Eye (tissue), 1 donor: ENCODE measurements at places on chromosomes 1 and 21.

DNA sequence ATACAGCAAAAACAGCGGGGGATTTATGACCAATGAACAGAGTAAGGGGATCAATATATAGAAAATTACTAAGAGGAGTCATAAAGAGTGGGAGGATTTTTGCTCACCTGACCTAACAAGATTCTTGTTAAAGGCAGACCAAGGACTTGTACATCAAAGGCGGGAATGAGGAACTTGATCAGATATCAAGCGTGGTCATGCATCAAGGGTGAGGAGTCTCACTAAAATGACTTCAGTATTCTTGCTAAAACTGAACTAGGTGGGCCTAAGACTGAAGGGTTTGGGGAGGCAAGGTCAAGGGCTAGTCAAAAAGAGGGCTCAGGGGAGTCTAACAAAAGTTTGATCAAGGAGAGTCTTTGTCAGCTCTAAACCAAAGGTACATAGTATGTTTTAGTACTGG is 2.1 kb downstream of the MOV10 start:
- DNase-seq, result no peak

DNA sequence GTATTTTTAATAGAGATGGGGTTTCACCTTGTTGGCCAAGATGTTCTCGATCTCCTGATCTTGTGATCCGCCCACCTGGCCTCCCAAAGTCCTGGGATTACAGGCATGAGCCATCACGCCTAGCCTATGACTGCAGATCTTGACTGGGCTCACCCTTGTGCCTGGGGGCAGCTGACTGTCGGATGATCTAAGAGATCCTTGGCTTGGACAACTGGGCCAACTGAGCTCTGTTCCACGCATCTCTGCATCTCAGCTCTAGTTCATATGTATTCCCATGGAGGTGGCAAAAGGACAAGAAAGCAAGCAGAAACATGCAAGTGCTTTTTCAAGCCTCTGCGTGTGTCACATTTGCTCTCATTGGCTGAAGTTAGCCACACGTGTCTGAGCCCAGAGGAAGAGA is 75.8 kb upstream of the SELENON start:
- DNase-seq, result no peak

DNA sequence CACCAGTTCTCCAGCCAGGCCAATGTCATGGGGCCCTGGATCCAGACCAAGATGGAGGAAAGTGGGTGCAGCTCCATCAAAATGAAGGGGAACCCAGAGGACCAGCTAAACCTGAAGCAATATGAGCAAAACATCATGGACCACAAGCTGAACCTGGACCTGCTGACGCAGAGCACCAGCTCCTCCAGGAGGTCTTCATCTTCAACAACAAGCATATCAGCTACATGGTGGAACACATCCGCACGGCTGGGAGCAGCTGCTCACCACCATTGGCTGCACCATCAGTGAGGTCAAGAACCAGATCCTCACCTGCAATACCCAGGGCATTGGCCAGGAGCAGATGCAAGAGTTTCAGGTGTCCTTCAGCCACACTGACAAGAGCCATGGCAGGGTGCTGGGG is 13.7 kb upstream of the EPHA10 start:
- no peak for DNase-seq

GRCh38 chr1:237098541-237098940 is 56.6 kb downstream of the RYR2 start:
- DNase-seq, result no peak

GRCh38 chr1:213389061-213389581 is 338.1 kb downstream of the RPS6KC1 start:
- DNase-seq, result no peak

GRCh38 chr1:153432874-153433681 is 16.8 kb downstream of the S100A7A start:
- no peak for DNase-seq

- no peak for DNase-seq
Measured at GRCh38 chr1:81449786-81450185, 350.9 kb upstream of the ADGRL2 start.

DNA sequence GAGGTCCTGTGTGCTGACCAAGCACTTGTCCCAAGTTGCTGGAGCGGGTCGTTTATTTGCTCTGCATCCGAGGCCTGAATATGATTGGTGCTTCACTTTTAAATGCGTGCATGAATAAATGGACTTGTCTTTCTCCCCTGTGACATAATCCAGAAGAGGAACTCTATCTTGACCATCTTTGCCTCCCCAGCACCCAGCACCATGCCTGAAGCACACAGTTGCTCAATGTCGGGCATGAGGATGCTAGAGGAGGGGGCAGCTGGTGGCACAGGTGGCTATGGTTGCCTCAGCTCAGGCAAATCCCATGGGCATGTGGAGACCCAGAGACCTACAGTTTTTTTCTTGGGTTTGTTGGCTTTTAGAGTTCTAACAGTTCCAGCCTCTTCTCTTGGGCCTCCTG is 142.6 kb downstream of the KAZN start:
- no peak for DNase-seq

GRCh38 chr1:53107570-53108322 is 34.7 kb downstream of the SLC1A7 start:
- DNase-seq, result no peak
